ENCODE measurements at places on chromosomes 5 and 9. TPM values are rescaled to one million over a fixed set of nuclear protein-coding genes. Genes with fewer than 3 reads are reported as not detected.

- DNase-seq: no peak
Measured at GRCh38 chr5:170200876-170201275, 31.9 kb upstream of the C5orf58 start.

GRCh38 chr9:97788763-97789663 lies 64.0 kb upstream of the FOXE1 start:
- no peak for DNase-seq

DNA sequence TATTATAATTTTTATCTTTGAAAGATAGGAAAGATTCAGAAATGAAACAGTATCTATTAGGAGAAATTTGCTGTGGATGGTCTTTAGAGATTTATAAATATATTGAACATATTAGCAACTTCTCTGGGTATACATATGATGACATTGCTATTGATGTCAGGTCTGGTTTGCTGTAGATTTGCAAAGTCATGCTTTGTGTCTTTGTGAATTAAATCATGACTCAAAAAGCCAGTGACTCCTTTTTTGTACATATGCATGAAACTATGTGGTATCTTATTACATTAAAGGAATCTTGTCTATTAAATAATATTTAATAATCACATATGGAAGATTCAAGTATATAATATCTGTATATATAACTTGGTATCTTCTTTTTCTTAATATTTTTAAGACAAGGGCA lies 141.9 kb downstream of the ST8SIA4 start:
- DNase-seq: no peak

DNA sequence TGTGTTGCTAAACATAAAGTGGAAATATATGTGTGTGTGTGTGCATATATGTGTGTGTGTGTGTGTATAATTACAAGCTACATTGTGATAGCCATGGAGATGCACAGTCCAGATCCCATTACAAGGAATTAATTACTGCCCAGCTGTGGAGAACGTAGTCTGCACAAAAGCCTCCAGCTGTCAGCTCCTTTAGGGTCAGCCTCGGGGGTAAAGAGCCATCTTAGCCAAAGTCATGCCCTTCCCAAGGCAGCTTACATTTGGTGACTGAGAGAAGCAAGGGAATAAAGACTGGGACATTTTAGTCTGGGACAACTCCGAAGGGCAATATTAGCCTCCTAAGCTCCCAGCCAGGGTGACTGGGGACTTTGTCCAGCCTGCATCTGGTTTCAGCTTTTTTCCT lies 21.9 kb upstream of the FOCAD start:
- no peak for DNase-seq

The CARD9 gene
- total RNA-seq: 0.59 TPM

DNA sequence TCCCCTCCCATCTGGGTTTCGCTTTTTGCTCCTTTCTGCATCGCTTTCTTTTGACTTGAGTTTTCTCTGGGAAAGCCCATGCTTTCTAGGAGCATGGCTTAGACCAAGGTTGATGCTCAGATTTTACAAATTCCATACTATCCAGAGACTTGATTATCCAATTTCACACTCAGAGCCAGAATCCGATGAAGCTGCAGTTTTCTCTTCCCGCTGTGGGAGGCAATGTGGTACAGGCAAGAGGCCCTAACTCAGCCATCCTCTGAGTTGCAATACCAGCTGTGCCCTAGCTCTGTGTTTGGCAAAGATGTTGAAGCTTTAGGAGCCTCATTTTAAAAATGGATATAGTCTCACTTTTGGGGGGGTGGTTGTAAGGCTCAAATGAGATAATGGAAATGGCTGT lies 85.1 kb downstream of the BRINP1 start:
- no peak for DNase-seq
